ENCODE measurements at places on chromosomes 12 and 14.

DNA sequence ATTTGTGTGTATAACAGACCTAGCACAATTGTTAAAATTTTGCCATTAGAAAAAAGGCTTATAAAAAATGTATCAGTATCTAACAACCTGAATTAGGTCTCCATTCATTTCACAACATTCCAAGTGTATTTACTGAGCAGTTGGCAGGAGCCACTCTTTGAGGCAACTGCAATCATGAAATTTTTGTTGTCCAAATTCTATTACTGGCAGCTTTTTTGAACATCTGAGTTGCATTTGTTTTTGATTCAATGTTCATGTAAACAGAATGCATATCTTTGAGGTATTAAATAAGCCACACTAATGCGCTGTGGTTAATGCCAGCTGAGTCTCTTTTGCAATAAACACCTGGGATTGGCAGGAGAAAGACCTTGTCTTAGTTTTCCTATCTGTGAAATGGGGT lies 8.7 kb downstream of the KITLG start:
- DNase-seq, result no peak

GRCh38 chr12:78018171-78018910 lies 187.6 kb downstream of the NAV3 start:
- no peak for DNase-seq

GRCh38 chr14:20802341-20803084 lies at the start of gene RNASE1:
TSS of gene RNASE1 (minus strand) at chr14:20802844. CDS start at chr14:20802068, 776 bp downstream.
- no peak for DNase-seq

DNA sequence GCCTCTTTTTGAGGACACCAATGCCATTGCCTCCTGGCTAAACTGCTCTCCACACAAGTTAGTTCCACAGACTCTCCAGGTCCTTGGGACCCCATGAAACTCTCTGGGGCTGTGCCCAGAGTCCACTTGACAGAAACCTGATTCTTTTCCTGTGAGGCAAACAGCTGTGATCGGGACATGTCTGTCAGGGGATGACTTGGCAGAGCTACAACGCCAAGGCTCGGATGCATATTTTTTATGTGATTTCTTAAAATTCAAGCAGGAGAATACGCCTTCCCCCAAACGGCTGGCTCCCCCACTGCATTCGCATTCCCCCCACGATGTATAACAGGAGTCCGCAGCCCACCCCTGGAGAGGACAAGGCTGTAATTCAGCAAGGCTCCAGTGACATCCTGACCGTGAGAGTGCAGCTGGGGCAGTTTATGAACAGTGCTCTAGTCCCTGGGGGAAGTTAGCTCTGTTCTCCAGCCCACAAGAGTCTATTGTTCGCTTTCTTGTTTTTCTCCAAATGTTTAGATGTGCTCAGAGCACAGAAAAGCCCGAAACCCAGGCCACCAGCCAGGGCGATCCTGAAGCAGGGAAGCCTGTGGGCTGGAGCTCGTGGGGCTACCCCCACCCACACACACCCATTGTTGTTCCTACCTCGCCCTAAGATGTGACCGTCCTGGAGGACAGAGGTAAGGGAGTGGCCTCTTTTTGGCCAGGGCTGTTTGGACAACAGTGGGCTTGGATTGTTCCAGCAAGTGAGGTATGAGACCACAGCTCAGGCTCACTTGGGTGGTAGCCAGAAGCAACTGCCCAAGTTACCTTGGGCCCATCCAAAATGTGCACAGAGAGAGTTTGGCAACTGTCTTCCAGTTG lies 159.5 kb downstream of the ZFP36L1 start:
- DNase-seq, result no peak

DNA sequence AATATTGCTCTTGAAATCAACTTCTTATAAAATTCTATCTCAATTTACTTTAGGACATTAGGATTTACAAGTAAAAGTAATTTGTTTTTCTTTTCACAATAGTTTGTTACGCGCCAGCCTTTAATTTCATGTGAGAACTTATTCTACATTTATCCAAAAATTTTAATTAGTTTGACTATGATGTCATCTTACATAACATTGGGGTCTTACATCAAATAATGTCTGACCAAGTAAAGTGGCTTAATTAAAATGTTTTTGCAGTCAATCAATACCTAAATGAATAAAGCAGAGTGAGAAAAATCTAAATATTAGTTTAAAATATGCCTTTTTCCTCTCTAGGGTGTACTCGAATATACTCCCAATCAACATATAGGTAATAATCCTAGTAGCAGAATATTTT lies 666.2 kb upstream of the FBXO33 start:
- no peak for DNase-seq

- DNase-seq, result no peak
Measured at GRCh38 chr12:107732365-107732764, 28.6 kb downstream of the PRDM4 start.

DNA sequence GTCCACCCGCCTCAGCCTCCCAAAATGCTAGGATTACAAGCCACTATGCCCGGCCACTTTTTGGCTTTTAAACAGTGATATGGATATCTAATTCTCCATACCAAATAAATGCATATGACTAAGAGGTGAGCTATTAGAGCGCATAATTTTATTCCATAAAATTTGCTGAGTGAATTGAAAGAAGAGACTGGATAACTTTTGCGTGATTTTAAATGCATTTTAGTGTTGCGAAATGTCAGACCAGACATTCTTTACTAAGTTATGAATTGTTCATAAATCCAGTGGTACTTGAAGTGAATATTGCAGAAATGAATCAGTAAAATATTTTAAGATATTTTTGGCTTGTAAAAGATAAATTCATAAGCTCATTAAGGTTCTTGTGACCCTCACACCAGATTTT lies 50.9 kb upstream of the DIP2B start:
- no peak for DNase-seq

DNA sequence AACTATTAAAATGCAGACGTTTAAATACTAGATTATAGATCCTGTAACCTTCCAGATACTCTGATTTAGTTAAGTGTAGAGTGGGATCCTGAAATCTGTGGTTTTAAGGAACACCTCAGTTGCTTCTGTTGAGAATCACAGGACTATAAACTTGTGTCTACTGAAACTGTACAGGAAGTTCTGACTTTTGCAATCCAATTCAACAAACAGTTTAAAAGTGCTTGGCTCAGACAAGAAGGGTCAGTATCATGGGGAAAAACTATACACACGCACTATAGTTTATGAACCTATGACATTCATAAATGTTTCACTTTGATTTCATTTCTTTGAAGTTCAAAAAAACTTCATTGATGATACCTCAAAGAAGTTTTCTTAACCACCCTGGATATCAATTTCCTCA lies 13.8 kb downstream of the PDE3A start:
- no peak for DNase-seq

DNA sequence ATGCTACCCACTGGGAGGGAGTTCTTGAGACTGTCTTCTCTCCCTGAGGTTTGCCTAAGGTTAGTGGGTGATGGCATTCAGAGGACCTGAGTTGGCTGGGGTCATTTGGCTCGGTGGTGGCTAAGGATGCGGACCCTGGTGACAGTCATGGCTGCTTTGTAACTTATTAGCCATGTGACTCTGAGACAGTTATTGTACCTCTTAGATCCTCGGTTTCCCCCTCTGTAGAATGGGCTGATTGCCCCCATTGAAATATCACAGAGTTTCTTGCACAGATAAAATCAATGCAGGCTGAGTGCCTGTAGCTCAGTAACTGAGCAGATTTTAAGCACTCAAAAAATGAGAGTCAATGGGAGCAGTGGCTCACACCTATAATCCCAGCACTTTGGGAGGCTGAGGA lies 96.7 kb upstream of the MED13L start:
- no peak for DNase-seq

DNA sequence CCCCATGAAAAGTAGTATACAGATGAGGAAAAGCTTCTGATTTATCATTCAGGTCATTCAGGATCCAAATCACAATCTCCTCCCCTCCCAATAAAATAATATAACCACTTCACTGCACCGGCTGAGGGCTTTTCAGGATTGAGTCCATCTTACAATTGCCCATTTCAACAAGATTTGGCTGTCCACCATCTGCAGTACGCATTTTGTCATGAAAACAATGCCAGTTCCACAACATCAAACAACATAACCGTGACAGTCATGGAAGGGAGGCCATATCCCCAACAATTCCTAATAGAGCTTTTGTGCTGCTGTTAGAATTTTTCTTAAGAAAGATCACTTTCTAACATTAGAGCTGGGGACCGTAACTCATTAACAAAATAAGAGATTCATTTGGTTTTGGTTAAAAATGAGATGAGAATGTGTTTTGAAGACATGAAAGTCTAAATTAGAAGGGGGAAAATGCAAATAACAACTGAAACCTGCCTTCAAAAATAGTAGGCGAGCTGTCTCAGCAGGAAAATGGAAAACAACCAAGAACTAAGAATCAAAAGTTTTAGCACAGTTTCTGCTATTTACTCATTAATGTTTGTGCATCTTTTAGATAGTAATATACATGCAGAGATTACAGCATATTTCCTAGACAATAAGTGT lies 38.3 kb upstream of the TMTC2 start:
- DNase-seq, result no peak

- no peak for DNase-seq
Measured at GRCh38 chr14:92653162-92653651, 95.2 kb downstream of the LGMN start.

GRCh38 chr12:1573960-1574864 lies 20.2 kb downstream of the FBXL14 start:
- no peak for DNase-seq

All from activated gamma-delta T cell treated with Interleukin-2 at 50 U/mL for 16 hours (primary cell).